Heart right ventricle (tissue), 16 donors: ENCODE measurements at places on chromosomes 16 and 17. TPM values are rescaled to one million over a fixed set of nuclear protein-coding genes. Genes with fewer than 3 reads are reported as not detected.
A peak's percentile ranks its signal among the peaks of the same experiment; 100 is the strongest.

Gene TBX6
- total RNA-seq: 0.28 TPM

Gene USP10
- 64.2 TPM for total RNA-seq

Gene MGAT5B
- not detected for total RNA-seq

Gene KRTAP4-4
- total RNA-seq: not detected

Gene CCDC78
- total RNA-seq: 0.55 TPM

Gene GGT6
- not detected for total RNA-seq

Gene FSCN2
- not detected for total RNA-seq

Gene MYH13
- not detected for total RNA-seq

Gene TRPV3
- 0.51 TPM for total RNA-seq

Gene MT2A
- total RNA-seq: 111 TPM

Gene ZPBP2
- total RNA-seq: not detected

Gene OR3A1
- not detected for total RNA-seq

Gene TAT
- not detected for total RNA-seq

Gene CTRL
- total RNA-seq: 0.39 TPM

Gene MSLN
- not detected for total RNA-seq

Gene FAM222B
- 19.4 TPM for total RNA-seq

Gene KLHL10
- total RNA-seq: not detected

GRCh38 chr17:39746145-39746461 lies 8.4 kb downstream of the GRB7 start:
- H3K4me3 ChIP-seq: no peak overlapping the region
- H3K4me1 ChIP-seq: peaks cover 16% of the 10 kb centered on the region
- H3K27ac ChIP-seq: no peak overlapping the region

- DNase-seq: no peak
- H3K4me1 ChIP-seq: no peaks in the 10 kb centered on the region
- no peaks in the 10 kb centered on the region for H3K27me3 ChIP-seq
- no peak overlapping the region for H3K27ac ChIP-seq
- no peaks in the 10 kb centered on the region for H3K36me3 ChIP-seq
These were observed 31.7 kb upstream of the DHX40 start for GRCh38 chr17:59533694-59534093.

GRCh38 chr16:87350681-87351319 lies 32.8 kb downstream of the FBXO31 start:
- H3K36me3 ChIP-seq: peaks cover 62% of the 10 kb centered on the region
- H3K4me3 ChIP-seq: no peak overlapping the region
- no peaks in the 10 kb centered on the region for H3K27me3 ChIP-seq
- no peaks in the 10 kb centered on the region for H3K4me1 ChIP-seq
- H3K27ac ChIP-seq: no peak overlapping the region

DNA sequence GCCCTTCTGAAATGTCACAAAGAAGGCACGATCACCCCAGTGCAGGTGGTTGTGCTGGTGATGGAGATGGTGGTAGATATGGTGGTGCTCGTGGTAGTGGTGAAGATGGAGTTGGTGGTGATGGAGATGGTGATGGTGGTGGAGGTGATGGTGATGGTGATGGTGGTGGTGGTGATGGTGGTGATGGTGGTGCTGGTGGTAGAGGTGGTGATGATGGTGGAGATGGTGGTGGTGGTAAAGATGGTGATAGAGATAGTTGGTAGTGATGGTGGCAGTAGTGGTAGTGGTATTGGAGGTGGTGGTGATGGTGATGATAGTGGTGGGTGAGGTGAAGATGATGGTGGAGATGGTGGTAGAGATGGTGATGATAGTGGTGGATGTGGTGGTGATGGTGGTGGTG lies 88.1 kb upstream of the SALL1 start:
- H3K27me3 ChIP-seq: no peaks in the 10 kb centered on the region
- no peak overlapping the region for H3K4me3 ChIP-seq
- no peak for DNase-seq
- H3K27ac ChIP-seq: no peak overlapping the region

GRCh38 chr16:22126037-22126558 lies 33.8 kb downstream of the VWA3A start:
- DNase-seq: no peak
- H3K36me3 ChIP-seq: no peaks in the 10 kb centered on the region
- H3K4me3 ChIP-seq: no peak overlapping the region
- H3K27me3 ChIP-seq: no peaks in the 10 kb centered on the region

DNA sequence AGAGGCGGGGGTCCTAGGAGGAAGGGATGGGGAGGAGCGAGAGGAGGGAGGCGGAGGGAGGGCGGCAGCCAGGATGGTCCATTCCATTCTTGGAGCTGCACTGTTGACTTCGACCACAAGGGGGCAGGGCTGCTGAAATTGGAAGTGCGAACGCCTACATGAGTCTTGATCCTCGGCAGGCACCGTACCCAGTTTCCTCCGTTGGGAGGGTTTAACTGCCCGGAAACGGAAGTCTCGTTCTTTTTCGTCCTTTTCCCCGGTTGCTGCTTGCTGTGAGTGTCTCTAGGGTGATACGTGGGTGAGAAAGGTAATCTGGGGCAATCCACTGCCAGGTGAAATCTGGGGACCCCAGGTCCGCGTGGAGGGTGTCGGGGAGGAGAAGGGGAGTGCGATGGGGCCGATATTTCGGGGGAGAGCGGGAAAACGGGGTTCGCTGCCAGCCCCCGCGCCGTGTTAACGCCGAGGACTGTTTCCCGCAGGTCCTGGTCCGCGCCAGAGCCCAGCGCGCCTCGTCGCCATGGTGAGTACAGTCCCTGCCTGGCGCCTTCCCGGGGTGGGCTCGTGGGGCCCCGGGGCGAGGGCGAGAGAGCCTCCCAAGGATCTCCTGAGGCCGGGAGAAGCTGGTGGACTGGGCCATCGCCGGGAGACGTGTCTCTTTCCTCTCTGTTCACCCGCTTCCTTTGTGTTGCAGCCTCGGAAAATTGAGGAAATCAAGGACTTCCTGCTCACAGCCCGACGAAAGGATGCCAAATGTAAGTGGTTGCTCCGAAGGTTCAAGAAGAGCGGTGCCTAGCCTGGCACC lies at the start of gene RPL38:
RPL38 (plus strand) TSS at position 240 of the 802 bp plus-strand sequence; CDS start at position 518, 278 bp downstream.
- H3K4me3 ChIP-seq: peak within 1 kb of the TSS; percentile 99
- H3K4me1 ChIP-seq: peaks cover 58% of the 10 kb centered on the region
- peak within 1 kb of the TSS; percentile 82 for H3K27ac ChIP-seq
- H3K36me3 ChIP-seq: no peaks in the 10 kb centered on the region

DNA sequence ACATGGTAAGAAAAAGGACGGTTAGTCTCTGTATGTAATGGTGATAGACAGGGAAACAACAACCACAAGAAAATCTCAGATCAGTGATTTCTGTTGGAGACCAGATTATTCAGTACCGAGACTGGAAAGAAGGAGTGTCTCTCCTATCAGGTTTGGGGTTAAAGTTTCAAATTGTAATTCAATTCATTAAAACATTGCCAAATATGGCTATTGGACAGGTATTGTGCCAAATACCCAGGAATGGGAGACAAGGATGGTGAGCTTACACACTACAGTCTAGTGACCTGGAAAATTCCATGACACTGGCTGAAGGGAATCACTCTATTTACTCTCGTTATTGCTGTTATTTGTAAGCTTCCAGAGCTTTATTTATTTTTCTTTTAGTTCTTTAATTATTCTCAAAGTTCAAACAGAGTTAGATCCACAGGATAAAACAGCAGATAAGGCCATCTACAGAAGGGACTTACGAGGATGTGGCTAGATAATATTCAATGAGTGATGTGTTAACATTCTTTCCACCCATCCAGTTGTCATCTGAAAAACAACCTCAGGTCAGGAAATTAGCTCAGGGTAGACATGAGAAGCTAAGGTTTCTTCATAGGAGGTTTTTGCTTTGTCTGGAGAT lies 25.1 kb upstream of the MMD start:
- no peaks in the 10 kb centered on the region for H3K4me1 ChIP-seq
- H3K27ac ChIP-seq: no peak overlapping the region
- H3K27me3 ChIP-seq: no peaks in the 10 kb centered on the region
- no peak overlapping the region for H3K4me3 ChIP-seq

DNA sequence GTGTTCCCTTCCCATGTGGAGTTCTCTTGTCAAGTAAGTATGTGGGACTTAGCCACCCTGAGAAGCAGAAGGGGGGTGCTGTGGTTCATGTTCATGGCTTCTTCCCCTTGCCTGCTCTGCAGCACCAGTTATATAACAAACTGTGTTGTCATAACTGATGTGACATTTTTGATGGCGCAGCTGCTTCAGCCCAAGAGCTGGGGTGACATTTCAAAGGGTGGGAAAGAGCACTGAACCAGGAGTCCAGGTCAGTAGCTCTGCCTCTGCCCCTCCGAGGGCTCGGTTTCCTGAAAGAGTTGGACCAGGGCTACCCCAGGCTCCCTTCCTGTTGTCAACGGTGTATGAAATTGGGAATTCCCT lies 7.4 kb downstream of the GNAO1 start:
- H3K4me1 ChIP-seq: peaks cover 16% of the 10 kb centered on the region
- no peak overlapping the region for H3K4me3 ChIP-seq
- H3K36me3 ChIP-seq: no peaks in the 10 kb centered on the region
- H3K27ac ChIP-seq: no peak overlapping the region

GRCh38 chr16:86505185-86505898 lies 5.0 kb upstream of the FOXF1 start:
- no peaks in the 10 kb centered on the region for H3K36me3 ChIP-seq
- H3K4me1 ChIP-seq: peaks cover 32% of the 10 kb centered on the region
- H3K27me3 ChIP-seq: peaks cover 96% of the 10 kb centered on the region
- no peak overlapping the region for H3K27ac ChIP-seq
- H3K4me3 ChIP-seq: no peak overlapping the region

DNA sequence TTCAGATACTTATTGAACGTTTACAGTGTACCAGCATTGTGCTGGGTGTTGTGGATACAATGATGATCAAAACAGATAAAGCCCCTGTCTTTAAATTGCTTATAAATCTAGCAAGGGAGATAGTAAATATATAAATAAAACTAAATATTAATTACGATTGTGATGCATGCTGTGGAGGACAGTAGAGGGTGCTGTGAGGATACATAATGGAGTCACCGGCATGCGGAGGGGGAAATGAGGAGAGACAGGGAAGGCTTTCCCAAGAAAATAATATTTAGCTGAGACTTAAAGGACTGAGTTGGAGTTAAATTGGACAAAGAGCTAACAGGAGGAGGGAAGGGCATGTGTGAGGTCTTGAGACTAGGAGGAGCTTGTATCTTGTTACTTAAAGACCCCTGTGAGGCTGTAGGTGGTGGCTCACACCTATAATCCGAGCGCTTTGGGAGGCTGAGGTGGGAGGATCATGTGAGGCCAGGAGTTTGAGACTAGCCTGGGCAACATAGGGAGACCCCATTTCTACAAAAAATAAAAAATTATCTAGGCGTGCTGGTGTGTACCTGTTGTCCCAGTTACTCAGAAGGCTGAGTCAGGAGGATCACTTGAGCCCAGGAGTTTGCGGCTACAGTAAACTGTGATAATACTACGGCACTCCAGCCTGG lies 2.4 kb downstream of the DHRS7B start:
- no peak for DNase-seq
- H3K4me3 ChIP-seq: no peak overlapping the region
- no peak overlapping the region for H3K27ac ChIP-seq
- H3K36me3 ChIP-seq: no peaks in the 10 kb centered on the region
- H3K27me3 ChIP-seq: no peaks in the 10 kb centered on the region

DNA sequence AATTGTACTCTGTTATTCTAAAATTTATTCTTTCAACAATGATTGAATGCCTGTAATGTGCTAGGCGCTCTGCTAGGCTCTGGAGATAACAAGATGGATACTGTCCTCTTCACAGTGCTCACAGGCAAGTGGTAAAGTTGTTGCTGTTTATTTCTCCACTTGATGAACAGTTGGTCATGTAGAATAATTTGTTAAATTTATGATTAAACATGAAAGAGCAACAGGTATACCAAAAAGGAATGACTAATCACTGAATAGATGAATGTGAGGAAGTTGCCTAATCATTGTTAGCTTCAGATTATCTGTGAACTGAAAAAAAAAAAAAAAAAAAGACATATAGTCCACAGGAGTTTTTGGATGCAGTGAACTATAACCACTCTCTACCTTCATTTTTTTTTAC lies 62.3 kb downstream of the NFATC3 start:
- no peak overlapping the region for H3K27ac ChIP-seq
- H3K36me3 ChIP-seq: no peaks in the 10 kb centered on the region
- DNase-seq: no peak
- H3K27me3 ChIP-seq: no peaks in the 10 kb centered on the region
- peaks cover 13% of the 10 kb centered on the region for H3K4me1 ChIP-seq
- no peak overlapping the region for H3K4me3 ChIP-seq

DNA sequence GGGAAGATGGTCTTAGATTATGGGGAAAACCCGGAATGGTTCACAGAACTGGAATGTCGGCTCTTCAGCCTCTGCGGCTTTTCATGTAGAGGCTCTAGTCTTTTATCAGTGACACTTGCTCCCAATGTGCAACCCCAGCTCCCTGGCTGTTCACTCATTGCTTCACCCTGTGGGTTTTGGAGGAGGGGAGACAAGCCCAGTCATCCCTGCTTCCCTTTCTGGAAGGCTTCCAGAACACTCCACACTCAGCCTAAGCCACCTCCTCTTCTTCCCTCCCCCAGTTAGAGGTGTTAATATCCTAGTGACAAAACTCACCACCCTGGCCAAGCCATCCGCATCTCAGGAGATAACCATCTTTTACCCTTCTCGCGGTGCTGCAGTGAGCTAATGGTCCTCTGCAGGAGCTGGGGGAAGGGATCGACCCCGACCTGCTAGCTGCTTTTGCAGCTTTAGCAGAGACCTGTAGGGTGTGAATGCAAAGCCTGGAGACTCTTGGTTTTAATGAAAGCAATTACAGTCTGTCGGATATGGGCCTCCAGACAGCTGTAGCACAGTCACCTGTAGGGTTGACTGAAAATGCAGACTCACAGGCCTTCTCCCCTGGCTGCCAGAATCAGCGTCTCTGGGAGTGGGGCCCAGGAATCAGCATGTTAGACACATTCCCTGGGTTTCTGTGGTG lies 24.3 kb upstream of the LASP1NB start:
- no peaks in the 10 kb centered on the region for H3K27me3 ChIP-seq
- peaks cover 9% of the 10 kb centered on the region for H3K36me3 ChIP-seq
- peaks cover 37% of the 10 kb centered on the region for H3K4me1 ChIP-seq
- no peak overlapping the region for H3K4me3 ChIP-seq
- peak overlapping the region; percentile 20 for H3K27ac ChIP-seq

- H3K4me3 ChIP-seq: no peak overlapping the region
- no peaks in the 10 kb centered on the region for H3K36me3 ChIP-seq
- H3K27me3 ChIP-seq: no peaks in the 10 kb centered on the region
- no peak overlapping the region for H3K27ac ChIP-seq
These were observed 11.6 kb downstream of the FBXL19 start for GRCh38 chr16:30934827-30935557.

- no peak overlapping the region for H3K4me3 ChIP-seq
- H3K36me3 ChIP-seq: no peaks in the 10 kb centered on the region
- H3K27me3 ChIP-seq: no peaks in the 10 kb centered on the region
- H3K4me1 ChIP-seq: no peaks in the 10 kb centered on the region
- no peak for DNase-seq
- no peak overlapping the region for H3K27ac ChIP-seq
These were observed 317.5 kb downstream of the TOX3 start for GRCh38 chr16:52229471-52229870.

DNA sequence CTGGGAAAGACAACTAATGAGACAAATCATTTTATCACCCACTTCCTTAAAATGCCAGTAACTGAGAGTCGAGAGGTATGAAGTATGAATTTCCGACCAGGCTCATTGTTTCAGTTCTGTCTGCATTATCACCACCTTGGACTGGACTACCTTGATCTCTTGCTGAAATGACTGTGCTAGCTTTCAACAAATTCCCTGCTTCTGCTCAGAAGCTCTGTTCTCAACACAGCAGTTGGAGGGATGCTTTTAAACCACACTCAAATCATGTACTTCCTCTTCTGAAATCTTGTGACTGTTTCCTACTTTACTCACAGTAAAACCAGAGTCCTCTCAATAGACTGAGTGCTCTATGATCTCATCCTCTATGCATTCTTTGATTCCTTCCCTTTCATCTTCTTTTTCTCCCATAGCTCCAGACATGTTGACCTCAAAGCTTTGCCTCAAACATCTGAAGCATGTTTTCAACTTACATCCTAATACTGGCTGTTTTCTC lies 195.8 kb downstream of the KCNJ2 start:
- H3K36me3 ChIP-seq: no peaks in the 10 kb centered on the region
- no peak overlapping the region for H3K27ac ChIP-seq
- H3K4me3 ChIP-seq: no peak overlapping the region
- DNase-seq: no peak
- no peaks in the 10 kb centered on the region for H3K27me3 ChIP-seq
- no peaks in the 10 kb centered on the region for H3K4me1 ChIP-seq
